ENCODE measurements at places on chromosomes 16 and 17. TPM values are rescaled to one million over a fixed set of nuclear protein-coding genes. Genes with fewer than 3 reads are reported as not detected.

The KRTAP4-1 gene
- total RNA-seq = not detected

The CCDC154 gene
- total RNA-seq = 0.05 TPM

The RCVRN gene
- total RNA-seq = not detected

The CMTM1 gene
- 4.0 TPM for total RNA-seq

The SNX20 gene
- total RNA-seq = 0.07 TPM

The UMOD gene
- total RNA-seq = not detected

The SLC35G3 gene
- not detected for total RNA-seq

The RSKR gene
- 1.5 TPM for total RNA-seq
